Peyer's patch (tissue), 4 donors: ENCODE measurements at places on chromosomes 3 and 15. TPM values are rescaled to one million over a fixed set of nuclear protein-coding genes. Genes with fewer than 3 reads are reported as not detected.

GRCh38 chr3:134704556-134704955 lies 53.7 kb upstream of the KY start:
- no peak for DNase-seq

DNA sequence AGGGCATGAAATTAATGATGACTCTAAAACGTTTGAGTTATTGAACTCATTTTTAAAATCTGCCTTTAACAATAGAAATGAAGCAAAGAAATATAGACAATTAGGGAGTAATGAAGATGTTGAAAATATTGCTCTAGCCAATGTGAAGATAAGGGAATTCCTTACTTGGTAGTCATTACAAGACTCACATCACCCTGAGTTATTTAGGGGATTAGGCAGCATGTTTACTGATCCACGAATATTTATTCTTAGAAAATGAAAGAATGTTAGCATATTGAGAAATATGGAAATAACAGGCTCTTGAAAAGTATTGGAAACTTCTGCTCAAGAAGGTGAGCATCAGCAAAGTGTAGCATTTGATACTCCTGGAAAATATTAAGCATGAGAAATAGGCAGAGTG lies 398.1 kb upstream of the ARPP21 start:
- no peak for DNase-seq

DNA sequence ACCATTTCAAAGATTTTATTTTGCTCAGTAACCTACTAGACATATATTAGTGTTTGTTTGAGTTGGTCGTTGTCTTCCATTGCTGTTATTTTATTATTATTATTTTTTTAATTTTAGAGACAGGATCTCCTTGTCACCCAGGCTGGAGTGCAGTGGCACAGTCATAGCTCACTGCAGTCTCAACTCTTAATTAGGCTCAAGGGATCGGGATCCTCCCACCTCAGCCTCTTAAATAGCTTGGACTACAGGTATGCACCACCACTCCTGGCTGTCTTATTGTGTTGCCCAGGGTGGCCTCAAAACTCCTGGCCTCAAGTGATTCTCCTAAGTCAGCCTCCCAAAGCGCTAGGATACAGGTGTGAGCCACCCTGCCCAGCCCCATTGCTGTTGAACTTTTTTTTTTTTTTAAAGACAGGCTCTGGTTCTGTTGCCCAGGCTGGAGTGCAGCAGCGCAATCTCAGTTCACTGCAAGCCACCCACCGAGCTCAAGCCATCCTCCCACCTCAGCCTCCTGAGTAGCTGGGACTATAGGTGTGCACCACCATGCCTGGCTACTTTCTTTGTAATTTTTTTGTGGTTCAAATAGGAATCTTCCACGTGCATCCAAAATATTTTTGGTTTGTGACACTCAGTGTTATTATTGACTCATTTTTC lies 18.2 kb downstream of the SETD5 start:
- no peak for DNase-seq

DNA sequence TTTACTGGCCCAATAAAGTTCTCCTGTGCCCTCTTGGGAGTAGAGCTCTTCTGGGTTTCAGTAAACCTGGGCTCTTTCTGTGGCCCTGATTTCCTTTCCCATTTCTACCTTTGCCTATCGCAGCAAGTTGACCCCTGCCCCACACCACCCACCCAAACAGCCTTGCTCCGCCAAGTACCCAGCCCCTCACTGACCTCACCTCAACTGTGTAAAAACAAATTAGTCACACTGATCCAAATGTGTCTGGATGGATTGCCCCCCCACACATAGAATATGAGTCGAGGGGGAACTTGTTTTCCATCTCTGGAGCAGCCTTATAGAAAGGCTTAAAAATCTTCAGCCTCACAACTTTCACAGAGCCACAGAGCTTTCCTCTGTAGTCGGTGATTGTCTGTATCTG lies 28.6 kb upstream of the VEPH1 start:
- no peak for DNase-seq

Gene TEX9
- total RNA-seq = 22.2 TPM

DNA sequence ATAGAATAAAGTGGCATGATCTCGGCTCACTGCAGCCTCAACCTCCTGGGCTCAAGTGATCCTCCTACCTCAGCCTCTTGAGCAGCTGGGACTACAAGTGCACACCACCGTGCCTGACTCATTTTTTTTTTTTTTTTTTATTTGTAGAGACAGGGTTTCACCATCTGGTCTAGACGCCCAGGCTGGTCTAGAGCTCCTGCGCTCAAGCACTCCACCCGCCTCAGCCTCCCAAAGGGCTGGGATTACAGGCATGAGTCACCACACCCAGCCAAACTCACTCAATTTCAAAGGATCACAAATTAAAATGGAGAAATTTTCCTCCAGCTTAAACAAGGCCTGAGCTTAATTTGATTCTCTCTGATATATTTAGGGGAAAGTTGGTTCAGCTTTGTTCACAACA lies 27.3 kb upstream of the NMB start:
- no peak for DNase-seq

GRCh38 chr15:67172172-67172571 lies 82.3 kb downstream of the AAGAB start:
- no peak for DNase-seq

DNA sequence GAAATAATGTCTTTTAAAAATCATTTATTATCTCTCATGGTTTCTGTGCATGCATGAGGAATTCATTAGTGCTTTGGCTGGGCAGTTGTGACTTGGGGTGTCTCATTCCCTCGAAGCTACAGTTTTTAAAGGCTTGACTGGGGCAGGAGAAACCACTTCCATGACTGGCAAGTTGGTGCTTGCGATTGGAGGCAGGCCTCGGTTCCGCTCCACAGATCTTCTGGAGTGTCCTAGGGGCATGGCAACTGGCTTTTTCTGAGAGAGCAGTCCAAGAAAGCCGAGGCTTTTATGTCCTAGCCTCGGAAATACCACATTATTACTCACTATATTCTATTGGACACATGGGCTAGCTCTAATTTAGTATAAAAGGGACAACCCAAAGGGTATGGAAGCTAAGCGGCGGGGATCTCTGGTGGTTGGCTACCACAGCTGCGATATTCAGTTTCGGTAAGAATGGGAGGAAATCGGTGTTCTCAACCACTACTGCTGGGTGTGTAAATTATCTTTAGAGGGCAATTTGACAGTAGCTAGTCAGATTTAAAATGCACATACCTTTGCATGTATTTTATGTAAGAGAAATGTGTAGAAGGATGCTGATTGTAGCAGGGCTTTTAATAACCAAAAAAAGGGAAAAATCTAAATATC lies 48.8 kb upstream of the TOP2B start:
- no peak for DNase-seq

- DNase-seq = no peak
Observed at GRCh38 chr15:78810003-78810361, 1.3 kb downstream of the ADAMTS7 start.

Gene TM4SF4
- 170 TPM for total RNA-seq

Gene STAB1
- 98.2 TPM for total RNA-seq

DNA sequence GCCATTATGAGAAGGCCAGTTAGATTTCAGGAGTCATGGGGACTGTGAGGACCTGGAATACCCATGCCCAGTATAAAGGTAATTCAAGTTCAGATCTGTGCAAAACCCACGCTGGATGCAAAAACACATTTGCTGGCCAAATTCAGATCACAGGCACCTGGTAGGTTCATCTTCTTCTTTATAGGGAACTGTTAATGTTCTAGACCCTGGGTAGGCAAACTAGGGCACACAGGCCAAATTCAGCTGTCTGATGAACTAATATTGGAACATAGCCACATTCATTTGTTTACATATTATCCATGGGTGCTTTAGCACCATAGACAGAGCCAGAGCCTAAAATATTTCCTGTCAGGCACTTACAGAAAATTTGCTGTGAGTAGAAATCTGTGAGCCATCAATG lies 241.4 kb downstream of the PTPRG start:
- no peak for DNase-seq

GRCh38 chr3:157412323-157412855 lies 24.3 kb upstream of the PTX3 start:
- no peak for DNase-seq
